RKO (cell line): ENCODE measurements at places on chromosomes 2 and 18.

- no peak for DNase-seq
Measured at GRCh38 chr2:53275743-53276142, 491.9 kb upstream of the CHAC2 start.

- no peak for DNase-seq
Measured at GRCh38 chr18:23943903-23944624, 70.5 kb upstream of the TTC39C start.

GRCh38 chr2:85326406-85327159 lies 1.2 kb downstream of the TGOLN2 start:
- DNase-seq: peak; percentile 56

DNA sequence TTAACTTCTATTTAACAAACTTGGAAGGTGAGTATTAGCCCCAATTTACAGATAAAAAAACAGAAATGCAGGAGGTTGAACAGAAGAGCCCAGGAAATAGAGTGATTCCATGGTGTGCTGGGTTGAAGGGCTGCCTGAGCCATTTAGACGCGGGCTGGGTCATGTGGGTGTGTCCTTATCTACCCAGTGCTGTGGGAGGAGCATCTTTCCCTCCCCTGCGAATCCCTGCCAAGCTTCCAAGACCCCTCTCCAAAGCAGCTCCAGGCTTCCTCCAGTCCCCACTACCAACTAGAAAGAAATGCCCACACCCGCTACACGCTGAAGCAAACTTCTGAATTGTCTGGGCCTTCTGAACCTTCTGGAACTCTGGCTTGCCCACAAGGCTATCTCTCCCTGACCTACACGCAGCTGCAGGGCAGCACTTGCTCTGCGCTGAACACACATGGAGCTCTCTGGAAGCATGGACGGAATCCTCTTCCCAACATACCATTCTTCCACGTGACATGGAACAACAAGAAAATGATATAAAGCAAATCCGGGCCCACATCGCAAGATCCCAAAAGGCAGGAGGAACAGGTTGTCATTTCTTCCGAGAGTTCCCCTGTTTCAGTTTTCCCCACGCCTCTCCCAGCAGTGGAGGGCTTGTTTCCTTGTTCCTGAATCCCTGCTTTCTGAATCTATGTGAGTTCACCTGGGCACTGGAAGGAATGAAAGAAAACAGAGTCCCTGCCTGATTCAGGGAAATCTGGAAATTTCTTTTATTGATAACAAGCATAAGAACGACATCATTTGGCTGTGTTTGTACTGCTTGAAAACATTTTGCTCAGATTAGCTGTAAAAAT lies 562.7 kb upstream of the ID2 start:
- DNase-seq: no peak

GRCh38 chr2:55604027-55604565 lies 13.3 kb downstream of the PPP4R3B start:
- DNase-seq: no peak

DNA sequence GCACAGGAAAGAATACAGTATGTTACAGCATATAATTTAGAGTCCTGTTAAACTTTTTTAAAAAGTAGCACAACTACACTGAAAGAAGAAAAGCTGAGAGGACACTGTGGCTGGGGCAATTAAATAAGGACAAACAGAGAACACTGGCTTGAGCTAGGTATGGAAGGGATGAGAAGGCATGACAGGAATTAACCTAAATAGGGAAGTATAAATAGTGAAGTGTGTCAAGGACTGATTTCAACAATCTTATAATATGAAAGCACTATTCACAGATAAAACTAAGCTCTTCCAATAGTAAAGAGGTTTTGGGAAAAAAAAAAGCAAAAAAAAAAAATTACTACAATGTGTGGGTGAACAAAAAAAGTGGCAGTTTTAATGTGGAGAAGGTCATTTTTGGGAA lies 45.5 kb downstream of the PPP3R1 start:
- DNase-seq: no peak

DNA sequence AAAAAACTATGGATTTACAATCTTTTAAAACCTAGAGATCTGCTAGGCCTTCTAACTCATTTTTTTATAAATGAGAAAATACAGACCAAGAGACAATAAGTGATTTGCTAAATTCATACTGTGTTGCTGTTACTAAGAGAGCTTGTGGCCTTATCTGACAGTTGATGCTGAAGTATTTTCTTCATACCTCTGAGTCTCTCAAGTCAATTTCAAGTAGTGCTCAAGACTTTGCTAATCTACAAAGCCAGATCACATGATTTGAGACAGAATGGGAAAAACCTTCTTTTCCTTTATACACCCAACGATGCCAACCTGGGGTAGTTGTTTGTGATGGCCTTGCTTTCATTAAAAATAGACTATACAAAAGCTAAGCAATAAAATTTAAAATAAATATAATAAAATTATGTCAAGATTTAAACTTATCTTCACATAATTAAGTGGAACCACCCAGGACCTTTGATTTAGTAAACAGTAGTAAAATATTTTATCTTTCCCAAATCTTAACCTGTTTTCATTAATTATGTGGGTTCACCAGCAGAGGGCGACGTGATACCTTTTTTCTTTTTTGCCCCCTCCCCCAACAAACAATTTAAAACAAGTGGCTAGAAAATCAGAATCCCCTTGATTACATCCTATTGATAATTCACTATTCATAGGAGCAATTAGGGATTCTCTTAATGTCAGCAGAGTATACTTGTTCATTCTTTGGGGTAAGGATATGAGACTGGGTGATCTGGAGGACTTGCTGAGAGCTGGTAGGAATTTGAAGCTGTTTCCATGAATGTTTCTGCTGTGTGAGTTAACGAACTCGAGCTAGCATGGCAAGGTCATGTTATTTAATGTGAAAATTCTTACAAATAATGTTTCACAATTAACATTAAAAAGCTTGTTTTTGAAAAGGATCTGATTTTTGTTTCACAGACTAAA lies 49.6 kb upstream of the SLC5A7 start:
- DNase-seq: peak; percentile 10

DNA sequence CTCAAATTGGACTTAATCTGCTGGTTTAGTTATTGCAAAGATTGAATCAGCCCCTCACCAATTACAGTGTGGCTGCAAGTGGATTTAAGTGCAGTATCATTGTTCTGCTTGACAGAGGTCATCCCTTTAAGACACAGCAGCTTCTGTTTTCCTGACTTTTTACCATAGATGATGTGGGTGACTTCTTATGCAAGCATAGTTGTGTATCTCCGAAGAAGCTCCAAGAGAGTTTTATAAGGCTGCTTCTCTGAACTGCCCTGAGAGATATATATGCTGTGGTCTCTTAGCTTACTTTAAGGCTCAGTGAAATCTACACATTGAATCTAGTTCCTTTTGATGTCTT lies 3.5 kb downstream of the TRIB2 start:
- DNase-seq: no peak

DNA sequence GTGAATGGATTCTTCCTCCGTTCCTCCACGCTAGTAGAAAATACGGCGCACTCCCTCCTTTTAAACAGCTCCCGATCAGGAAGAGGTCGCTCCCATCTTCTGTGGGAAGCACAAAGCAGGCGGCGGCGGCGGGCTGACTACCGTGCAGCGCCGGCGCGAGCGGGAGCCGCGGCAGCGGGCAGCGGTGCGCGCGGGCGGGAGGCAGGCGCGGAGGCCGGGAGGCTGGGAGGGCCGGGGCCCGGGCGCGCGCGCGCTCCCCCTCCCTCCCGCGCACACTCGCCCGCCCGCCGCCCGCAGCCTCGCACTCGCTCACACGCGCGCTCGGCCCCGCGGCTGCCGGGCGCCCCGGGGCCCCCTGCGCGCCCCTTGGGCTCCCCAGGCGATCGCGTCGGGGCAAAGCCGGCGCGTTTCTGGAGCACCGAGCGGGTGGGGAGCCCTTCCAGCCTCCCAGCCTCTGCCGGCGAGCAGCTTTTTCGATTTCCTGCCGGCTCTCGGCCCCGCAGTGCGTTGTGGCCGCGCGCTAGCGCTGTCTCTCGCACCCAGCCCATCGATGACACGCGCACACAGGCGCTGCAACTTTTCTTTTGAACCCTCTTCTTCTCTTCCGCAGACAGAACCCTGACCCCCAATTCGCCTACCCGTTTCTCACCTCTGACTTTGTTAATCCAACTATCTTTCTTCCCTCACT lies at the start of gene SLC8A1:
Gene SLC8A1, minus strand, starts transcription at position 173 of the 688 bp plus-strand sequence.
- no peak for DNase-seq

GRCh38 chr18:10201659-10202058 lies 252.8 kb upstream of the APCDD1 start:
- DNase-seq: no peak

DNA sequence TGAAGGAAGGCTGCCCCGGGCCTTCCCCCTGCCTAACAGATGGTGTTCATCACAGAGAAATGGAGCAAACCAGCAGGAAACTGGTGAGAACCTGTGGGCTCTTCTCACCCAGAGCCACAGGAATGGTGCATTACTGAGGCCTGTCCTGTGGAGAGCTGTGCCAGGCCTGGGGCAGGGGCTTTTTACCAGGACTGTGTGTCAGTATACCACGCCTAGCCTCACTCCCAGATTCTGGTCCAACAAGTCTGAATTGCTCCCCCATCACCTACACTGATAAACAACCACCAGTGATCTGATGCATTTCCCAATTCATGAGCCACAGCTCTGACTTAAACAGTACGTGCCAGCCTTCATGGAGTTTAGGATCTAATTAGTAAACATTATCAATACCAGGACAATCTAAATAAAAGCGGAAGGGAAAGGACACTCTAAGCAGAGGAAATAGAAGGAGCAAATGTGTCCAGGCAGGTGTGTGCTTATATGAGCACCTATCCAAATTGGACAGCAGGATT lies 8.9 kb upstream of the DGUOK start:
- DNase-seq: no peak

DNA sequence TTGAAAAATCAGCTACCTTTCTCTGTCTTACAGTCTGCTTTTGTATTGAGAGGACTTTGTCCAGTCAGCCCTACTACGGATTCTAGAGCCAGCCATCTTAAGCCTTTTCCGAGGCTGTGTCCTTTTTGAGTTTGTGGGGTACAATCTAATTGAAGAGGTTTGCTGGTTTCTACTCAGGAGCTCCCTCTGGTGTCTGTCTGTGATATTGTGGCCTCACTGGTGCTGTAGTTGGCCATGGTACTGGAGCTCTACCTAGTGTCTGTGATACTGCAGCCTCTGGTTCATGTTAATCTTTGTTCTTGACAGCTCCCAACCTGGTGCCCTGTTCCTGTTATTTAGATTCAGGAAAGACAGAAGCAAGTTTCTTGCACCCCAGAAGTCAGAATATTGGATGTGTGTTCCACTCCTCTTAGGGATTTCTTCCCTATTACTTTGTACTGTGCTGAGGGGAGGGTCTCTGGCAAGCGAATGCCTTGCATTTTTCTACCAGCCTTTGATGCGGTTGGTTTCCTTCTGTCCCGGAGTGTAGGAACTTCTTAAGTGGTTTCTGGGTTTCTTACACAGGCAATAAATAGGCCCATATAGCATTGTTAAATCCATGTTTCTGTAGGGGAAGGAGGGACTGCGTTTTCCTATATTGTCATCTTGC lies 78.5 kb downstream of the ACSL3 start:
- peak; percentile 81 for DNase-seq
